ENCODE measurements at places on chromosomes 13 and 19. TPM values are rescaled to one million over a fixed set of nuclear protein-coding genes. Genes with fewer than 3 reads are reported as not detected.

DNA sequence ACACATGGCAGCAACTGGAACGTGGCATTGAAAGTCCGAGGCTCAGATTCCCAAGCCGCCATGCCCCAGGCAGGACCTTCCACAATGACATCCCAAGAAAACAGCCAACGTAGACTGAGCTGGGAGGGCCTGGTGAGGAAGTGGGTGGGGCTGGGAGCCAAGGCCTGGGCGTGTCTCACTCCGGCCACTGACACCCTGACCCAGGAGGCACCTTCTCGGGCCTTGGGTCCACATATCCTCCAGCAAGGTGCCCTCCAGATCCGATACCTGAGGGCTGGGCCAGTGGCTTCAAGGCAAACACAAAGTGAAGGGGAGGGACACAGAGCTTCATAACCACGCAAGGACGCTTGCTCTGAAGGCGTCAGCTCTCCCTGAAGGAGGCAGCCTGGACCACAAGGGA is 43.0 kb downstream of the RAB20 start:
- no peak for DNase-seq

DNA sequence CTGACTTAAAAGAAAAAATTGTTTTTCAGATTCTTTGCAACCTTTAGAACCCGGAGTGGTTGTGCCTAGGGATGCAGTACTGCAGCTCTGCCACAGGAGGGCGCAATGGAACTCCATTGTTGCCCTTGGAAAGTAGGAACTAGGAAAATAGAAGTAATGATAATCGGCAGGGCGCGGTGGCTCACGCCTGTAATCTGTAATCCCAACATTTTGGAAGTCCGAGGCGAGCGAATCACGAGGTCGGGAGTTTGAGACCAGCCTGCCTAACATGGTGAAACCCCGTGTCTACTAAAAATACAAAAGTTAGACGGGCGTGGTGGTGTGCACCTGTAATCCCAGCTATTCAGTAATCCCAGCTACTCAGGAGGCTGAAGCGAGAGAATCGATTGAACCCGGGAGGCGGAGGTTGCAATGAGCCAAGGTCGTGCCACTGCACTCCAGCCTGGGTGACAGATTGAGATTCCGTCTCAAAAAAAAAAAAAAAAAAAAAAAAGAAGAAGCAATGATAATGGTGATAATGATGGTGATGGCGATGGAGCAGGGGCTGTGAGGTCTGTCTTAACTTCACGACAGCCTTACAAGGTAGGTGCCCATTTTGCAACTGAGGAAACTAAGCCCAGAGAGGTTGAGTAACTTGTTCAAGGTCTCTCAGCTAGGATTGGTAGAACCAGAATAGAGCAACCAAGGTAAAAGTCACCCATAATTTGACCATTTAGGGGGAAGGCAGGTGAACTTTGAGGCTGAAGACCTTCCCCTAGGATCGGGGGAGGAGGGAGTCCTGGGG is 5.5 kb upstream of the ADAMTS10 start:
- DNase-seq: peak; percentile 29

DNA sequence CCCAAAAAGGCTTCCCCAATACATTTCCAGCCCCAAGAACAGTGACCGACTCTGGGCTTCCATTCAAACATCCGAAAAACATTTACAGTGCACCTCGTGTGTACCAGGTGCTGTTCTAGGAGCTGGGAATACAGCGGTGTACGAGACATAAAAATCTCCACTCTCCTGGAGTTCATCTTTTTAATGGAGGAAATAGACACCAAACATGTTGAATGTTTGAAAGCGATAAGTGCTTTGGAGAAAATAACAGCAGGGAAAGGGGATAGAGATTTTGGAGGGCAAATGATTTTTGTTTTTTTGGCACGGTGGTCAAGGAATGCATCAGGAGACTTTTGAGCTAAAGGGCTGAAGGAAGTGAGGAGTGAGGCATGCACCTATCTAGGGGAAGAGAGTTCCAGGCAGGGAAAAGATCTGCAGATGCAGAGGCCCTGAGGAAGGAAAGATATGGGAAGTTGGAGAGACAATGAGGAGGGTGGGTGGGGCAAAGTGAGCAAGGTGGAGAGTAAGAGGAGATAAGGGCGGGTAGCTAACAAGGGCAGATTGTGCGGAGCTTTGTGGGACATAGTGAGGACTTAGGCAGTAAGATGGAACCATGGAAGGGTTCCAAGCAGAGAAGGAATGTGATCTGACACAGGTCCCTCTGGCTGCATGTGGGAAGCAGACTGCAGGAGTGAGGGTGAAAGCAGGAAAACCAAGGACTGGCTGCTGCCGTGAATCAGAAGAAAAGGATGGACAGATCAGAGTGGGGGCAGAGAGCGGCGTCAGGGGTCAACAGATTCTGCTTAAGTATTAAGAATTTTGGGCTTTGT is 703 bp upstream of the FBL start:
- DNase-seq: no peak

GRCh38 chr19:36894849-36895383 is 21.2 kb downstream of the ZNF829 start:
- DNase-seq: no peak

DNA sequence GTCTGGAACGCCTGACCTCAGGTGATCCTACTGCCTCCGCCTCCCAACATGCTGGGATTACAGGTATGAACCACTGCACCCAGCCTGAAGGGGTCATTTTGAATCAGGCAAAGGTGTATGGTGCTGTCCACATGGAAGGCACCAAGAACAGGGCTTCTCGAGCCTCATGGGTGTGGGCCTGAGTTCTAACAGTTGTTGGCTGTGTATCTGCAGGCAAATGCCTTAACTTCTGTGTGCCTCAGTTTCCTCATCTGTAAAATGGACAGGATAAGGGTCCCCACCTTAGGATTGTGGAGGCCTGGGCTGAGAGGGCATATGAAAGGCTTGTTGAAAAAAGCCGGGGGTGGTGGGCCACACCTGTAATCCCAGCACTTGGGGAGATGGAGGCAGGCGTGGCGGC is 9.2 kb downstream of the AP1M2 start:
- DNase-seq: no peak

SPACA4 gene
- total RNA-seq: not detected

GRCh38 chr13:76610819-76611415 is 275.3 kb downstream of the KCTD12 start:
- no peak for DNase-seq

GRCh38 chr13:46908501-46908900 is 11.6 kb upstream of the HTR2A start:
- DNase-seq: peak; percentile 71

GRCh38 chr19:42401365-42402303 is 11.5 kb upstream of the CNFN start:
- peak; percentile 58 for DNase-seq

GRCh38 chr13:108834193-108834592 is 204.8 kb downstream of the MYO16 start:
- DNase-seq: no peak

- DNase-seq: no peak
Observed at GRCh38 chr19:41869374-41869955, 7.6 kb upstream of the CD79A start.

Data from RPMI7951 (cell line).